ENCODE measurements at places on chromosomes 5 and 9.

DNA sequence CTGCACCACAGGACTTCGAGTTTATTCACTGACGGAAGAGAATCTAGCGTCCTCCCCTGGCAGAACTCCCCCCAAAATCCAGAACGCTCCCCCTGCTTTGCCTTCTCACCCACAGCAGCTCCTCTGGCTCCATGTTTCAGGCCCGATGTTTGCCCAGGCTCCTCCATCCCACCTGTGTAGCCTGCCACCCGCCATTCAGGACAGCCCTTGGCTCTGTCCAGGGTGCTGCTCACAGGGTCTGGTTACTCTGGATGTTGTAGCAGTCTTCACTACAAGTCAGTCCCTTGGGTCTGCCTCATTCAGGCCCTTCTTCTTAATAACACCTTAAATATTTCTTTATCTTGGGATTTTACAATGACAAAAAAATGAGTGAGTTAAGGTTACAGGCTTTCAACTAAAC, 41.3 kb upstream of the SV2C start:
- DNase-seq, result no peak

GRCh38 chr5:42822548-42822947, 10.9 kb upstream of the SELENOP start:
- DNase-seq, result no peak

- DNase-seq, result no peak
These were observed 101.6 kb downstream of the C5orf15 start for GRCh38 chr5:133866903-133867245.

DNA sequence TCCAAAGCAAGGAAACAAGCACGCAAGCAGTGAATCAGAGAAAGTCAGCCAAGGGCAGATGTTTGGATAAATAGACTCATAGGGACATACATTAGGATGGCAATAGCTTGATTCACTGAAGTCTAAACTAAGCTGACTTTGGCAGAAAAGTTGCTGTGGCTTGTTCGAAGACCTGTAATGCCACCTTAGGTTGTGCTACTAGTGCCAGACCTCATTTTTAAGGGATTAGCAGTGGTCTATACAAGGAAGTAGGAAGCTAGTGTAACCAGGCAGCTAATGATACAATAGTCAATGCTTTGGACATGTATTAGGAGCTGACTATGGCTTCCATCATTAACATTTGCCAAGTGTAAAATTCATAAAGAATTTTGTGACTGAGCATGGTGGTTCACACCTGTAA, 63.1 kb downstream of the FCHO2 start:
- no peak for DNase-seq

GRCh38 chr5:40495237-40495635, 184.5 kb upstream of the PTGER4 start:
- DNase-seq, result no peak

DNA sequence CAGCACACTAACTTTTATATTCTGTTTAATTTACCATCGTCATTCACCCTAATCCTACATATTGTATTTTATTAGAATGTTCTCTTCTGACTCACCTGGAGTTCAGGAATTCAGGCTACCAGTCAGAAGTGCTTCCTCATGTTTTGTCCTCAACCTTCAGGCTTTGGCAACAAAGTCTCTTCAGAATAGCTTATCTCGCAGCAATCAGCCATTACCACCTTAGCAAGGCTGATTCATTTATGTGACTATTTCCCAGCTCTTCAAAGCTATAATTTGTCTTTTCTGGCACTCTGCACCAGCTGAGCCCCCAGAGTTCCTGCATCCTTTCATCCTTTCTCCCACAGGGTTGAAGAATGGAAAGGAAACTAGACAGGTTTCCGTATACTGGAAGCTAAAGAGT, 365.5 kb upstream of the CDH18 start:
- no peak for DNase-seq
